G401 (cell line): ENCODE measurements at places on chromosomes 7 and 10.

- peak; percentile 94 for DNase-seq
Observed at GRCh38 chr7:128878226-128879105, 15.8 kb downstream of the ATP6V1F start.

DNA sequence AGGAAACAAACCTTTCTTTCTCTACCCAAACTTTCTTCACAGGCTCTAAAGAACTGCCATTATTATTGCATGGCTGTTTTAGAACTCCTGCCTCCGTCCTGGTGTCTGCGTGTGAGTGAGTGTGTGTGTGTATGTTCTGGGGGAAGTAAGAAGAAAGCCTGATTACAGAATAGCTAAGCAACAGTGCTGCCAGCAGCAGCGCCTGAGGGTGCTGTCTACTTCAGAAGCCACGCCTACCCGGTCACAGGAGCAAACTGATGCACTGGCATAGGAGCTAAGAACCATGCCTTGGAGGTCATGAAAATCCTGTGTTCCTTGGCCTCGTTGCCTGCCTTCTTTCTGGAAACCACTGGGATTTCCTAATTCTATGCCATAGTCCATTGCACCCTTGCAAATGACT, 25.2 kb downstream of the LIPK start:
- DNase-seq, result no peak

GRCh38 chr10:74977913-74978847, 133.3 kb upstream of the SAMD8 start:
- DNase-seq, result no peak

DNA sequence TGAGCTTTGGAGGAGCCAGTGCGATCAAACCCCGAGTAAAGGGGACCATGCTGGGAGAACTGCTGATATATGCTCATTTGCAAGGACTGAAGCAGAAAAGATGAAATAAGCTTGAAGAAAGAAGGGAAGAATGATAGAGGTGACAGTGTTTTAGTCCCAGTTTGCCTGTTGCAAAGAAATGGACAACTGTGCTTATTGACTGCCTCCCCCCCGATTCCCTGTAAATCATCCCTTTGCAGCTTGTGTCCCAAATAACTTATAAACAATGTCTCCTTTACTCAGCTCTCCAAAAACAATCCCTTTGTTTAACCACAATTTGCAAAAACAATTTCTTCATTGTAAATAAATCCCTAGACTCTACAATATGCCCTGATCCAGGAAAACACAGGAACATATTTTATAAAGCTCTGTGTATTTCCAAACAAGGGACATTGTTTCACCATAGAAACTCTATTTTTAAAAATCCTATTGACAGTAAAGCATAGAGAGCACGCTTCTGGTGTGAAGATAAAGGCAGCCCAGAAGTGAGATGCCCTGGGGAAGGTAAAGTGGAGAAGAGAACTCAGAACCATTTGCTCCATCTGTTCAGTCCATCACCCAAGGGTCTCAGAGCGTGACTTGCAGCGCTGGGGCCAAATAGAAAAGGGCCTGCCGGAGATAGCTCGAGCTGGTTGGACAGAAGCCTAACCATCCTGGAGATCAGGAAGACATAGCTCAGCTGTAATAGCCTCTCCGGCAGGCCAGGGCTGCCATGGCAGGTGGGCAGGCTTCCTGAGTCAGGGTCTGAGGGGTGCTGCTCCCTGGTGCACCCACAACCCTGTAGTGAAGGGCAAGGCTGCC, 280.5 kb downstream of the WDR11 start:
- DNase-seq, result no peak

GRCh38 chr7:132420527-132420926, 155.7 kb downstream of the PLXNA4 start:
- no peak for DNase-seq

GRCh38 chr7:143362131-143363015, at the start of gene FAM131B:
Gene FAM131B, minus strand, starts transcription at chr7:143362713. Its CDS starts 110 bp downstream, at chr7:143362603.
- peak; percentile 66 for DNase-seq

GRCh38 chr7:100568896-100569844, 4.5 kb downstream of the SAP25 start:
- DNase-seq, result peak; percentile 67

- no peak for DNase-seq
Observed at GRCh38 chr7:81175275-81175940, 256.6 kb upstream of the SEMA3C start.

DNA sequence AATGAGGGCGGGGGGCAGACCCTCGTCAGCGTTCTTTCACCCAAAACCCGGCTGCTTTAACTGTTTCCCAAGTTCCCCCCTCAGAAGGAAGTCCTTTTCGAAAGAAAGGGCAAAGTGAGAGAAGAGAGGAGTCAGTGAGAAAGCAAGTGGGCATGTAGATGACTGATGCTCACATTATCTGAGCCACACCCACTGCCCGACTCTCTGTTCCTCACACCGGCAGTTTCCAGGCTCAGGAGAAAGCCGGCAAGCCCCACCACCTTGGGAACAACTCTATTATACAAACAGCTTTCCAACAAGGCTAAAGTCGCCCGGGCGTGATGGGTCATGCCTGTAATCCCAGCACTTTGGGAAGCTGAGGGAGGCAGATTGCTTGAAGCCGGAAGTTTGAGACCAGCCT, 23.1 kb downstream of the RCC1L start:
- DNase-seq, result no peak

DNA sequence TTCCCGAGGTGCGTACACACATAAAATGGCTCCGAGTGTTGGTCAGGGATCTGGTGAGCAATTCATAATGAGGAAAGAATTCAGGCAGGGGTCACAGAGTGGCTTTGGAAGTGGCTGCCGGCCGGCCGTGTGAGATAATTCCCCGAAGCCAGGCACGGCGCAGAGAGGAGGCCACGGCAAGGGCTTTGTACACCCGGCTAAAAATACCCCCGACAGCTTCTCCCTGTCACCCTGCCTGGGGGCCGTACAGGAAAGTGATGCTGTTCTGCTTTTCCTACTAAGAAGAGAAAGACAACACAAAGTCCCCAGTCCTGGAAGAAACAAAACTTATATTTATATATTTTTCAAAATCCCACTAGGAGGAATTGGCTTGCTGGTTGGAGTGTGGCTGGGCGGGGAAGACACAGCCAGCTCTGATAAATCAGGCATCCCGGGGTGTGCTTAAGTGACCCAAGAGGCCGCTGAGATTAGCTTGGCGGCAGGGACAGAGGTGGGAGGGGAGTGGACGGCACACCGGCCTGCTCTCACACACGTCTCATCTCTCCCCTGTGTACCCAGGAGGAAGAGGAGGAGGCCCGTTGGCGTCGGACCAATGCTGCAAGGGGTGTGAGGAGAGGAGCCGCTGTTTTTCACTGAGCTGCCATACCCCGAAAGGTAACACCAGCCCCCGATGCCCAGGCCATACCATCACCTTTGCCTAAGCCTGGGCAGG, 70.5 kb downstream of the ZMIZ1 start:
- no peak for DNase-seq

- DNase-seq, result no peak
Observed at GRCh38 chr10:8048281-8049008, 6.0 kb upstream of the GATA3 start.

- DNase-seq, result peak; percentile 50
Observed at GRCh38 chr7:139731802-139732470, 45.9 kb downstream of the HIPK2 start.

DNA sequence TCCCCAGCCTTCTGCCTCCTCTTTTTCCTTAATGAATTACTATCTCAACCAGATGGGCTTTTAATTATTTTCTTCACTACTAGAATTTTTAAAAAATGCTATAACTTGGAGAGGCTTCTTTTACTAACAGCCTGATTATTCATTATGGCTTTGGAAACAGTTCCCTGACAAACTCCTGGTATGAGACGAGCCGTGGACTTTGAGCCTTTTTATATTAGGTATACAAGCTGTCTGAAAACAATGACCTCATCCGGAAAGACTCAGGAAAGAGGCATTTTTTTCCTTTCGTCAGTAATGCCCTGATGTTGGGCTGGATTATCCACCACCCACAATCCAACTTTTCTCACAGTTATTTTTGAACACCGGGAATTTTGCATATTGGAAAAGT, 26.7 kb upstream of the ABLIM1 start:
- DNase-seq, result peak; percentile 63

GRCh38 chr7:143892527-143893300, 9.3 kb downstream of the TCAF1 start:
- no peak for DNase-seq

GRCh38 chr10:93267521-93267920, 193.8 kb downstream of the CYP26A1 start:
- DNase-seq, result no peak

- DNase-seq, result peak; percentile 89
Observed at GRCh38 chr7:867001-867405, 9.4 kb upstream of the GET4 start.

DNA sequence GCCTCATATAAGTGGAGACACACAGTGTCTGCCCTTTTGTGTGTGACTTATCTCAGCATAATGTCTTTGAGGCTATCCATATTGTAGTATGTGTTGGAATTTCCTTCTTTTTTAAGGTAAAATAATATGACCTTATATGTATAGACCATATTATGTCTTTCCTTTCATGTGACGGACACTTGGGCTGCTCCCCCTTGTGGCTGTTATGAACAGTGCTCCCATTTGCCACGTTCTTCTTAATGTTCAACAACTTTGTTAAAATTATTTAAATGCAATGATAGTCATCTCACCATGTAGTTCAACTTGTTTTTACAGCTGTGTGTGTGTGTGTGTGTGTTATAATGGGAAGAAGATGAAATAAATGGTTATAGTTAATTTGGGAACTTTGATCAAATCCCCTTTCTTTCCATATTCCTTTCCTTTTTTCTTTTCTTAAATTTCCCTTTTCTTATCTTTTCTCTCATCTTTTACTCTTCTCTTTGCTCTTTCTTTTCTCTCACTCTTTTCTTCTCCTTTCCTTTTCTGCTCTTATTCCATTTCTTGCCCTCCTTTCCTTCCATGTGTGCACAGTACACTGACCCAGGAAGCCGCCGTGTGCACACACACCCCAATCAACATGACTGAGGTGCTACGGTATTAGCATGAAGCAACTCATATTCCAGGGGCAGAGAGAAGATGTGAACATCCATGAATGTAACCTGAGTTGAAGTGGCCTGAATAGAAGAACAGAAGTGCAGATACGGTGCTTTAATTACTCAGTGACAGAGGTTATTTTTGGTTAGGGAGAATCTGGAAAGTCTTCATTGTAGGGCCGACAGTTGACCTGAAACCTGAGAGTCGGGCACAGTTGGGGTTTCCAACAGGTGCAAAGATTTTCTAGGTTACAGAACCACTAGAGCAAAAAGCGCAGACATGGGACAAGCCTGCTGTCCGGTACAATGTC, 596.6 kb downstream of the SDK1 start:
- DNase-seq, result peak; percentile 21

DNA sequence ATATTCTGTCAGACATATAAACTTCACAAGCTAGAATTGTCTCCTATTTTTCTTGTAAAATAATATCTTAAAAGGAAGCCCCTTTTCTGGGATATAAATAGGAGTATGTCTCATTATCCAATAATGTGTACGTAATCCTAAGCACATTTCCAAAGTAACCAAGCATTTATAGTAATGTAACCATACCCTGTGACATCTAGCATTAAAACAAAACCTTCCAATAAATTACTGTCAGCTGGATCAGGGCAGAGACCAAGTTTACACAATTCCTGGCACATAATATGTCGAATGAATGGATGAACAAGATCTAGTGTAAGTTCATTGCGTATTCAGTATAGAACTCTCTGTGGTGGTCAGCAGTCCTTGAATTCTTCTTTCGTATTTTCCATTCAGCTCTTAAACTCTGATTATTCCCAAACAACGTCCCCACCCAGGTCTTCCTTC, 14.3 kb downstream of the CPED1 start:
- no peak for DNase-seq

DNA sequence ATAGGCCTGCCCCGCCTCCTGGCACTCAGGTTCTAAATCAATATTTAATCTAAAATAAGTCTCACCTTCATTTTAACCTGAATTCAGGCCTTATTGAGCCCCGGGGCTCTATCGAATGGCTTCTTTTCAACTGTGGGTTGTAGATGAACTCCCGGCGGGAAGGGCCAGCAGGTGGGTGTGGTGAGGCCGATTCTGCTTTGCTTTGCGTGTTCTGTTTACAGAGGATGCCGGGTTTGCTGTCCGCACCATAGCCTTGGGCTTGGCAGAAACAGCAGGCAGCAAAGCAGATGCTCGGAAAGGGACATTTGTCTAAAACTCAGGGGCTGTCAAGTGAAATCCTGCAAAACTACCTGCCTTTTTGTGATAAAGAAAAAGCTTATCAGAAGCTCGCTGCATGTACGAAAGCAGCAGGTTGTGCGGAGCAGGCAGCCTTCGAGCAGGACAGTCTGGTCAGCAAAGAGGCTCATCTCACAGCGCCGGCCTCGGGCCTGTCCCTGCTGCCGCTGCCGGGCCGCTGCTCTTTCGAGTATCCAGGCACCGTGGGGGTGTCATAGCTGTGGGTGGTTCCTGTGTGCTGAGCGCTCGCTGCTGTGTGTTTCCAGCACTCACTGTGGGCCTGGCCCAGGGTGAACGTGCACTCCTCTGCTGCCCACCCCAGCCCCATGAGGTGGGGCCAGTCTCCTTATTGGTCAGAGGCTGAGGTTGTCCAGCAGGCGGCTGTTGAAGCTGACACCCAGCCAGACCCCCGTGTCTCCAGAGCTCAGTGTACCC, 434.8 kb upstream of the FOXK1 start:
- DNase-seq, result no peak

- no peak for DNase-seq
Observed at GRCh38 chr7:27203964-27204594, 4.2 kb upstream of the HOXA13 start.

DNA sequence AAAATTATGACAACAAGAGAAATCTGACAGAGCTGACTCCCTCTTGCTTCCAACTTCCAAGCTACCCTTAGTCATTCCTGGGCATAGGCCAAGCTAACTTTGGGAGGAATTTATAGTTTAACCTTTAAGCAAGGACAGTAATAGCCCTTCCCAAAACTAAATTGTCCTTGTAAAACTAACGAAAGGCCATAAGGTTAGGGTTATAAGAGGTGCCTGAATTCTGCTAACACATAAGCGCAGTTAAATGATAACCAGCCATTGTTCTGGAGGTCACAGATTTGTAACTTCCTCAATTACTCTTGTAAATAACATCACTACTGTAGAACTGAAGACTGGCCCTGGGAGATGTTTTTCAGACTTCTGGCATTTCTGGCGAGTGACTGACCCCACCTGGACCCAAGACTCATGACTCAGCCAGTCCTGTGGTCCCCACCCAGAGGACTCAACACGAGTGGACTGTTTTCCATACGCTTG, 481.2 kb downstream of the KCNMA1 start:
- no peak for DNase-seq

- DNase-seq, result no peak
Observed at GRCh38 chr10:69268761-69269416, 9.4 kb upstream of the HK1 start.

GRCh38 chr7:44977959-44978335, 868 bp downstream of the MYO1G start:
- DNase-seq, result no peak

- peak; percentile 41 for DNase-seq
Observed at GRCh38 chr10:114301951-114302710, 63.1 kb downstream of the VWA2 start.
